ENCODE measurements at places on chromosomes 13 and 19. TPM values are rescaled to one million over a fixed set of nuclear protein-coding genes. Genes with fewer than 3 reads are reported as not detected.

The PNPLA6 gene
- total RNA-seq: 107 TPM

The ELSPBP1 gene
- not detected for total RNA-seq

The MEX3D gene
- total RNA-seq: 19.7 TPM

The AXL gene
- total RNA-seq: 302 TPM
